ENCODE measurements at places on chromosomes 3 and 15. TPM values are rescaled to one million over a fixed set of nuclear protein-coding genes. Genes with fewer than 3 reads are reported as not detected.

DNA sequence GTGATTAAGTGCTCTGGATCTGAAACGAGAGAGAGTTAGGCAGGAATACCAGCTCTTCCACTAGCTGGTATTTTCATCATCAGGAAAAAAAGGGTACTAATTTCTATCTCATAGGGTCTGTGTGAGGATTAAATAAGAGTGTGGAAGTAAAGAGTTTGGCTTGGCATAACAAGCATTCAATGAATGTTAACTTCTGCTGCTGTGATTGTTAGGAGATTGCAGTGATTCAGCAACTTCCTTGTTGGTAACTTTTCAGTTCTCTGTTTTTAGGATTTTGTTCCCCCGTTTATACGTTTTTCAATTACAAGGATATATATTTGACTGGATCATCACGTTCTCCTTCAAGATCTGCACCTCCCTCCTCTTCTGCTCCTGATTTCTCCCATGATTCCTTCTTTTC lies 65.9 kb upstream of the MYO5C start:
- no peak overlapping the region for H3K4me3 ChIP-seq
- no peak overlapping the region for H3K27ac ChIP-seq
- H3K27me3 ChIP-seq: no peaks in the 10 kb centered on the region
- DNase-seq: no peak
- peaks cover 24% of the 10 kb centered on the region for H3K36me3 ChIP-seq
- no peaks in the 10 kb centered on the region for H3K4me1 ChIP-seq

- no peak for DNase-seq
- no peaks in the 10 kb centered on the region for H3K36me3 ChIP-seq
- no peaks in the 10 kb centered on the region for H3K27me3 ChIP-seq
- no peaks in the 10 kb centered on the region for H3K4me1 ChIP-seq
- no peak overlapping the region for H3K27ac ChIP-seq
- H3K4me3 ChIP-seq: no peak overlapping the region
Measured at GRCh38 chr3:94323596-94323995, 260.7 kb downstream of the NSUN3 start.

DNA sequence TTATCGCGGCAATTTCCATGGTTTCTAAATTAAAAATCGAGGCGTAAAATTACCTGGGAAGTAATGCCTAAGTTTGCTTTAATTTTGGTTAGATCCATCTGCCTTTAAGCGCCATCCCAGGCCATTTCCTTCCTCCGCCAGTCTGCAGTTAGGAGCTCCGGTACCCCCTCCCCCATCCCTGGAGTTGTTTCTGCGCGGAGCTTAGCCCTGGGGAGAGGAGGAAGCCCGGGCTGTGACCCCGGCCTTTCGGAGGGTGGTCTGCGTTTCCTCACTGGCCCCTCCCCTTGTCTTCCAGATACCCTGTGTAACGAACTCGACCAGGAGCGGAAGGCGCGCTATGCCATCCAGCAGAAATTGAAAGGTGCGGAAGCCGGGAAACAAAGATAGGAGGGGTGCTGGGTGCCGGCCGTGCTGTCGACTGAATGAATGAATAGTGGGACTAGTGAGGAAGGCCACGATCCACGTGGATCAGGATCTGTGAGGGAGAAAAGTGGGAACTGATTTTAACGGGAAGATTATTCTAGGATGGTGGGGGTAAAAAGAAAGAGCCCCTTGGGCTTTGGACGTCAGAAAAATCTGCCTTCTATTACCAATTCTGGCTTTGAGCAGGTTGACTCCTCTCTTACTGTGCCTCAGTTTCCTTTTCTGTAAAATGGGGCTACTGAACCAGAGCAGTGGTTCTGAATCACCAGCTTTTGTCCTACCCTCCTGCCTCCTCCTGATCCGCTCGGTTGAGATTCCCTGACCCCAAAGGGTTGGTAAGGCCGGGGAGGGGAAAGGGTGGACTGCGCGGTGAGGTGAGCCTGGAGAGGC lies 6.7 kb downstream of the RNU6-1 start:
- H3K4me1 ChIP-seq: peaks cover 34% of the 10 kb centered on the region
- no peaks in the 10 kb centered on the region for H3K36me3 ChIP-seq
- peaks cover 87% of the 10 kb centered on the region for H3K27me3 ChIP-seq
- H3K4me3 ChIP-seq: peak overlapping the region; percentile 78

DNA sequence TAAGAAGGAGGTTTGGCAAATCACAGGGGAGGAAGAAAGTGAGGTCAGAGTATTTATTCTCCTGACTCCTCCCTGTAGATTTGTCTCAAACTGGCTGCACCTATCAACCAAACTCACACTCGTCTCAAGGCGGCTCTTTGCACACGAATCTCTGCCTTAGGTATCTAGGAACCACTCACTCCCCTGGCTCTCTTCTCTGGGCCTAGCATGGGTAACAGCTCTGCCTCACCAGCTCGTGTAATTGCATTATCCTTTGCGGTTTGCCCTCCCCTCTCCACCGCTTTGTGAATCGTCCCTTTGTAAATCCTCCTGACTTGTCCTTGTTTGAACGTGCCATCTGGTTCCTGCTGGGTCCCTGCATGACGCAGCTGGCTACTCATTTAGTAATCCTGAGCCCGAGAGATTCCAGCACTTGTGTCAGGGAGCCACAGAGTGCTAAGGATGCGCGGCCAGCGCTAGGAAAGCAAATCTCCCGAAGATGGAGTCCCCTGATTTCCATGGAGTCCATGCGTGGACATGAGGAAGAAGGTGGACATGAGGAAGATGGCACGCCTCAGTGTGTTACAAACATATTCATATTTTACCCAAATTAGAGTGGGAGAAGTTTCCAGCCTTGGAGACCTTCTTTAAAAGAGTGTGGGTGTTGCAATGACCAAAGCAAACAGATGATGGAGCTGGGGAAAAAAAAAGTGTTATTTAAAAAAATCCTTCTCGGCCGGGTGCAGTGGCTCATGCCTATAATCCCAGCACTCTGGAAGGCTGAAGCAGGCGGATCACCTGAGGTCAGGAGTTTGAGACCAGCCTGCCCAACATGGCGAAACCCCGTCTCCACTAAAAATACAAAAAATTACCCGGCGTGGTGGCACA lies 26.7 kb downstream of the NRROS start:
- DNase-seq: no peak
- H3K4me3 ChIP-seq: no peak overlapping the region
- peaks cover 2% of the 10 kb centered on the region for H3K36me3 ChIP-seq
- H3K27ac ChIP-seq: no peak overlapping the region

Gene XCR1
- total RNA-seq: not detected

DNA sequence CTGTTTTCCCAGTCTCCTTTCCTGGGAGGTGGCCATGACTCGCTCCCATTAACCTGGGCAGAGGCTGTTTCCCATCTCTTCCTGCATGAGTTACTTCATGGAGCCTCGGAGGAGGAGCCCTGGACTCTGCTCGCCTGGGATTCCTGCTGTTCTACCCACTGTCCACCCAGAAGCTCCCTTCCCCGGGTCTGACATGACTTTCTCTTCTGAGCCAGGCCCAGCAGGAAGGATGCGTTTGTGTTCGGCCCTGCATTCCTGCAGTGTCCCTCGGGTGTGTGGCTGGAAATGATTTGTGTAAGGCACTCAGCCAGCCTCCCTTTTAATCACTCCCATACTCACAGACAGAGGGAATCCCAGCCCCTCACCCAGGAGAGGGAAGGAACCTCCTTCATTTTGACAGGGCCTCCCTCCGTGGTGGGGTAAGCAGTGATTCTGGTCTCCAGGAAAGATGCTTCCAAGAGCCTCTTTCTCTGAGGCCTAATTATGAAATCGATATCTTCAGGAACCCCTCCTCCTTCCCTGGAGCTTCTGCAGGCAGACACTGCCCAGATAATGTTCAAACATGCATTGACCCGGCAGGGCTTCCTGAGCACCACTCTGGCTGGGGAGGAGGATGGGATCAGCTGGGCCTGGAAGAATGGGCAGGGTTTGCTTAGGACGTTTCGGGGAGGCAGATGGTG lies 41.6 kb upstream of the DLG1 start:
- no peak for DNase-seq
- peaks cover 3% of the 10 kb centered on the region for H3K4me1 ChIP-seq
- H3K27ac ChIP-seq: no peak overlapping the region
- H3K27me3 ChIP-seq: peaks cover 10% of the 10 kb centered on the region
- no peak overlapping the region for H3K4me3 ChIP-seq

Gene GOLGA8Q
- total RNA-seq: 13.1 TPM

Gene PPP1R14D
- total RNA-seq: not detected

DNA sequence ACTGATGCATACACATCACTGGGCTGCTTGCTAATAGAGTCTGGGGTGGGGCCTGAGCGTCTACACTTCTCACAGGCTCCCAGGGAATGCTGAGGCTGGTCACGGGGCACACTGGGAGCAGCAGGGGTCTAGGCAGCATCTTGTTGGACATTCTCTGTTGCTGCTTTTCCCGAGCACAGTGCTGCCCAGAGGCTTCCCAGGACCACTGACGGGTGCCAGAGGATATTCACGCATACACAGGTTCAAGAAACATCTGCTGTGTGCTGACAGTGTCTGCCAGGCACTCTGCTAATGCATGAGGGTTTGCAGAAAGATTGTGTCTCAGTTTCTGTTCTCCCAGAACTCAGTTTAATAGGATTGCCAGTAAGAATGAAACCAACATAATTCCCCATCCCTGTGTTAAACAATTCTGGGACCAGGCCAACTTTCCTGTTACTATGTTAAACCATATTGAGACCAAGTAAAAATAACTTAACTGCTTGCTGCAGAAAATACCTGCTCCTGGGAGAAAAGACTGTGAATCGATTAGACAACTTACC lies 23.9 kb upstream of the BCL2L10 start:
- H3K4me3 ChIP-seq: no peak overlapping the region
- peaks cover 15% of the 10 kb centered on the region for H3K4me1 ChIP-seq
- H3K36me3 ChIP-seq: peaks cover 19% of the 10 kb centered on the region
- no peak for DNase-seq
- no peaks in the 10 kb centered on the region for H3K27me3 ChIP-seq

DNA sequence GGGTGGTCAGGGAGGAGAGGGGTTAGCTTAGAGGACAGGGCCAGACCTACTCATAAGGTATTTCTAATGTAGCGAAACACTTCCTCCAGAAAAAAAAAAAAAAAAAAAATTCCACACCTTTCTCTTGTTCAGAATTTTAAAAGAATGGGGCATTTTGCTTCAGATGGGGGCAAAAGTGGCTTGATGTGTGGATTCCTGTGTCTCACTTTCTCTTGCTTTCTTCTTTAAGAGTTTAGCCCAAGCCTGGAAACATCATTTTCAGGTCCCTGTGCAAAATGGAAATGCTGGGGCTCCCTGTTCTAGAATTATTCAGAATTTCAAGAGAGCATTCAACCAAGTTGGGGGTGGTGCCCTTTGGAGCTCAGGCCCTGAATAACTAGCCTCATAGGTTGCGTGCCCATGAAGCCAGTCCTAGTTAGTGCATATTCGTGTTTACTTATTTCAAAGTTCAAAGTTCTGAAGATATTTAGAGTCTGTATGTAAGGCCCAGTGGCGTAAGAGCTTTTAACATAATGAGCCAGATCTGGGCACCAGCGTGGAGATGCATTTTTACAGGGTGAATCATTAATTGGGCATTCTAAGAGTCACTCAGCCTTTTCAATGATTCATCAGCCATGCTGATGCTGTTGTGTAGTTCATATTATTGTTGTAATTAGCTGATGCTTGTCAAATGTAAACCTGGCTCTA lies 104.5 kb downstream of the RPLP1 start:
- H3K36me3 ChIP-seq: no peaks in the 10 kb centered on the region
- no peak overlapping the region for H3K27ac ChIP-seq
- H3K27me3 ChIP-seq: peaks cover 16% of the 10 kb centered on the region
- DNase-seq: no peak
- no peak overlapping the region for H3K4me3 ChIP-seq

Gene CCR8
- 1.1 TPM for total RNA-seq

Gene EHHADH
- total RNA-seq: 5.6 TPM

- peaks cover 5% of the 10 kb centered on the region for H3K4me1 ChIP-seq
- peaks cover 8% of the 10 kb centered on the region for H3K36me3 ChIP-seq
- no peak overlapping the region for H3K27ac ChIP-seq
- H3K4me3 ChIP-seq: no peak overlapping the region
- no peak for DNase-seq
Measured at GRCh38 chr3:124964387-124964786, 29.8 kb upstream of the MUC13 start.

GRCh38 chr3:130490241-130490640 lies 26.7 kb upstream of the COL6A6 start:
- H3K4me1 ChIP-seq: no peaks in the 10 kb centered on the region
- H3K27ac ChIP-seq: no peak overlapping the region
- peaks cover 4% of the 10 kb centered on the region for H3K27me3 ChIP-seq
- DNase-seq: no peak
- H3K4me3 ChIP-seq: no peak overlapping the region
- H3K36me3 ChIP-seq: no peaks in the 10 kb centered on the region

GRCh38 chr3:99503350-99503749 lies 135.0 kb upstream of the COL8A1 start:
- DNase-seq: no peak
- H3K36me3 ChIP-seq: no peaks in the 10 kb centered on the region
- no peak overlapping the region for H3K4me3 ChIP-seq
- H3K27ac ChIP-seq: no peak overlapping the region
- no peaks in the 10 kb centered on the region for H3K4me1 ChIP-seq

DNA sequence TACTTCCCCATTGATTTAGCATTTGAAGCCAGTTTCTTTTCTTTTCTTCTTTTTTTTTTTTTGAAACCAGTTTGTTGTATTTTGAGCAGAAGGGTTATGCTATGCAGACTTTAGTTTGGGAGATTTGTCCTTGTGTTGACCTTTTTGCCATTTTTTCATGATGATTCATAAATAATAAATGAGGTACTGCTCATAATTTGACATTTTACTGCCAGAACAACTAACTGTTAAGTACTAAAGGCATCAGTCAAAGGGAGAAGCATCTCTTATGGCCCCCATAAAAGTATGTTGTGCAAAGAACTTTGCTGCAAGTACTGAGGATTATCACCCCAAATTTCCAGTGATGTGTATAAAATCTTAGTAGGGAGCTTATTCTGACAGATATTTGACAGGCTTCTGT lies 1.7 kb upstream of the GPR87 start:
- peaks cover 12% of the 10 kb centered on the region for H3K27me3 ChIP-seq
- H3K27ac ChIP-seq: no peak overlapping the region
- no peak for DNase-seq
- no peaks in the 10 kb centered on the region for H3K36me3 ChIP-seq

Gene CLDN16
- not detected for total RNA-seq

Gene RGMA
- not detected for total RNA-seq

- peaks cover 14% of the 10 kb centered on the region for H3K27me3 ChIP-seq
- no peak for DNase-seq
- H3K36me3 ChIP-seq: no peaks in the 10 kb centered on the region
Measured at GRCh38 chr15:61830536-61831330, 229.5 kb downstream of the VPS13C start.

GRCh38 chr15:40808861-40809450 lies 1.7 kb upstream of the DNAJC17 start:
- H3K36me3 ChIP-seq: peaks cover 8% of the 10 kb centered on the region
- no peak overlapping the region for H3K27ac ChIP-seq
- peak overlapping the region; percentile 97 for H3K4me3 ChIP-seq
- no peaks in the 10 kb centered on the region for H3K27me3 ChIP-seq

- no peaks in the 10 kb centered on the region for H3K27me3 ChIP-seq
- H3K4me1 ChIP-seq: no peaks in the 10 kb centered on the region
- no peak overlapping the region for H3K27ac ChIP-seq
Measured at GRCh38 chr3:168467115-168467714, 371.5 kb upstream of the GOLIM4 start.

Gene NR2F2
- not detected for total RNA-seq

GRCh38 chr3:29171043-29171990 lies 109.6 kb upstream of the RBMS3 start:
- peaks cover 14% of the 10 kb centered on the region for H3K4me1 ChIP-seq
- peak overlapping the region; percentile 61 for H3K27ac ChIP-seq
- peak overlapping the region; percentile 40 for H3K4me3 ChIP-seq
- no peaks in the 10 kb centered on the region for H3K27me3 ChIP-seq
- H3K36me3 ChIP-seq: peaks cover 3% of the 10 kb centered on the region
